ENCODE measurements at places on chromosomes 7 and 10.

- DNase-seq: no peak
These were observed 42.9 kb upstream of the ZNF716 start for GRCh38 chr7:57407125-57407524.

GRCh38 chr7:43735802-43736603 lies 6.7 kb upstream of the COA1 start:
- DNase-seq: peak; percentile 40

- DNase-seq: no peak
These were observed 568.0 kb downstream of the POM121L12 start for GRCh38 chr7:53603461-53603860.

- no peak for DNase-seq
These were observed 118.1 kb upstream of the SEM1 start for GRCh38 chr7:96827701-96828100.

GRCh38 chr10:131195116-131195515 lies 116.4 kb downstream of the TCERG1L start:
- no peak for DNase-seq

DNA sequence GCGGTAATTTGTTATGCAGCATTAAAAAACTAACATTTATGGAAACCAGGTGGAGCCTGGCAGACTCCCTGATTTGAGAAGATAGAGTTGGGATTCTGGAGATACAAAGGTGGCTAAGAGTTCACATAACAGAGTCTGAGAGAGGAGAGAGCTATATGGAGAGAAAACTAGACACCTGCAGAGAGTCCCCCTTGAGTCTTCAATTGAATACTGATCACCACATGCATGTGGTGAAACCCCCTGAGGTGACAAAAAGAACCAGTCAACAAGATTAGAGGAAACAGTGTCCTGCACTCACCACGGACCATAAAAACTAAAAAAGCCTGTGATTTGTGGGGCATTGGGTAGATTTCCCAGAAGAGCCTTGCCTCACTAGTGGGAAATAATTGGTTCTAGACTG lies 10.1 kb downstream of the GIMAP2 start:
- no peak for DNase-seq
